ENCODE measurements at places on chromosomes 2 and 18.

GRCh38 chr2:63058921-63059792 is 8.5 kb downstream of the OTX1 start:
- no peak for DNase-seq

DNA sequence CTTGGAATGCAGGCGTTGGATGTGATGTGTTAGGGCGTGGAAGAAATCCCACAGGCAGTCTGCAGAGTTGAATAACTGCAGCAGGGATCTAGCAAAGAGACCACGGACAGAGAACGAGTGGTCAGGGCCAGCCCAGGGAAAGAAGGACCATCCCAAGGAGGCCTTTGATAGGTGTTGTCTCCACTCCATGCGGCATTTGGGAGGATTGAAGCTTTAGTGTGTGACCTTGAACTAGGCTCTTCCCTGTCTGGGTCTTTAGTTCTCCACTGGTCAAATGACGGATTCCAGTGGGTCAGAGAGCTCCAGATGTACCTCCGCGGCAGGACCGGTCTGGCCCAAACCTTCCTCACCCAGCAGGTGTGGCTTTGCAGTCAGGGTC is 18.4 kb downstream of the GREB1 start:
- no peak for DNase-seq

DNA sequence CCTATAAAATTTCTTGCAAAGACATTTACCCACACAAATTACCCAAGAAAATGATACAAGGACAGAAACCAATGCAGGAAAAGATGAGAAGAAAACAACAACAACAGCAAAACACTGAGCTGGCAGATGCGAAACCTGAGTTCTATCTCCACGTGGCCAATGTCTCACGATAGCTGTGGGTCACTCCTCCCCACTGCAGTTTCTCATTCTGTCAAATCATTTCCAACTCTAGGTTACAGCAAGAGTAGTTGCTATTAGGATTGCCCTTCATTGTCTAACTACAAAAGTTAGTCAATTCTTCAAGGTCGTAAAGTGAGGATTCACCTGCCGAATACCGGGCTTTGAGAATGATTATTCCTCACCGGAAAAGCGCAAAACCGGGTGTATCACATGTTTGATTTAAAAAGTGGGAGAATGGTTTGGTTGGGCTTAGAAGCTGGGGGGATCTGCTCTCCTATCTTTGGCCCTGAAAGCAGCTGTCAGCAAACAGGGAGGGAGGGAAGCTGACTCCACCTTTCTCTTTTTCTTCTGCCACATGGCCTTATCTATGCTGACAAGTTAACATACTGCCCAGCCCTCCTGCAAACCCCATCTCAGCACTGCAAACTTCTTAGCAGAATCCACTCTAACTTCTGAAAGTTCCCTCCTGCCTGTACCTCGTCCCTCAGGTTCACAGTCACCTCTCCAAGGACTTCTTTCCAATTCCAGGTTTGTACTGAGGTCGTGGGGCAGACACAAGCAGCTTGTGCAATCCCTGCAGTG is 473.0 kb downstream of the SOX11 start:
- DNase-seq: no peak

GRCh38 chr2:8841932-8842331 is 4.5 kb upstream of the KIDINS220 start:
- DNase-seq: no peak

DNA sequence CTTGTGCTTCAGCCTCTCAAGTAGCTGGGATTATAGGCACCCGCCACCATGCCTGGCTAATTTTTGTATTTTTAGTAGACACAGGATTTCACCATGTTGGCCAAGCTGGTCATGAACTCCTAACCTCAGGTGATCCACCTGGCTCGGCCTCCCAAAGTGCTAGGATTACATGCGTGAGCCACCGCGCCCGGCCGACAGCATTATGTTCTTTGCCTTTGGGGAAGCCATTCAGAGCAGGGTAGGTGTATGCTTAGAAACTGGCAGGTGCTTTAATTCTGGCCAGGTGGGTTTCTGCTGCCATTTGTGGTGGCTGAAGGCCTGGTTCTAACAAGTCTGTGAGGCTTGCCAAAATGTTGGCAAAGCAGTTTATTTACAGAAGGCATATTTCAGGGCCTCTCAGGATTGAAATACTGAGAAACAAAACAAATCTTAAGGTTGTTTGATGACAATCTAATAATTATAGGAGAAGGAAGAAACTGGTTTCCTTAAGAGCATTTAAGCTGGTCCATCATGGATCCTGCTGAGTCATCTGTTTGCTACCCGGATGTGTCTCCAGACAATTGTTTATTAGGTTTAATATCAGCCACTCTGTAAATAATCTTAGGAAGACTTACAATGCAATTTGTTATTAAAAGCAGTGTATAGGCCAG is 16.0 kb downstream of the SLC20A1 start:
- no peak for DNase-seq

- DNase-seq: no peak
Observed at GRCh38 chr2:105539331-105539730, 140.5 kb upstream of the FHL2 start.

DNA sequence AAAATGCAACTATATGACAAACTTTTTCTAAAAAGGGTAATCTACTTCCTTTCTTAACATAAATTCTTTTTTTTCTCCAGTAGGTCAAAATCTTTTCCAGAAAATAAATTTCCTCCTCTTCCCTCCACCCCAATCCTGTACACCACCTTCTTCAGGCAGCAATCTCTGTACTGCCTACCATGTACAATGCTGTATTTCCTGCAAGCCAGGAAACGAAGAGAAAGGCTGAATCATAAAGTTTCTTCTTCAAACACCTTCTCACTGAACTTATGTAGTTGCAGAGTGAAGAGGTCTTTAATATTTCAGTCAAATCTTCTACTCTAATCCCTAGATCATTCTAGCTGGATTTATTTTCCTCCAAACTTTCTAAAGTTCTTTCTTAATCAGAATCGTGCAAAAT is 18.2 kb upstream of the C2orf66 start:
- DNase-seq: no peak

DNA sequence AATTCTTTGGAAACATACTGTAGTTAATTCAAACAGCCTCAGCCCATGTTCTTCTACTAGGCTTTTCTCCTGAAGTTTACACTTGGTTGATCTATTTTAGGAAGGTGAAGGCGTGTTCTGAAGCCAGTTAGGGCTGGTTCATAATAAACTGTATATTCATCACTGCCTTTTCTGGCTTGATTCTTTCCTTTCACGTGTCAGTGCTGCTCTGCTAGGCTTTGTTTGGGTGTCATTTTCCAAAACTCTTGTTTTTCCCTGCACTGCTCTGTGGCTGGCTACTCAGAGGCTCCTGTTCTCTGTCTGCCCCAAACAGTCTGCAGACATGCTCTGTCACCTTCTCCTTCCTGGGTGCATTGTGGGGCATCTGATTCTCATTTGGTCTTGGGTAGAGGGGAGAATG is 136.1 kb downstream of the PARD3B start:
- DNase-seq: no peak

DNA sequence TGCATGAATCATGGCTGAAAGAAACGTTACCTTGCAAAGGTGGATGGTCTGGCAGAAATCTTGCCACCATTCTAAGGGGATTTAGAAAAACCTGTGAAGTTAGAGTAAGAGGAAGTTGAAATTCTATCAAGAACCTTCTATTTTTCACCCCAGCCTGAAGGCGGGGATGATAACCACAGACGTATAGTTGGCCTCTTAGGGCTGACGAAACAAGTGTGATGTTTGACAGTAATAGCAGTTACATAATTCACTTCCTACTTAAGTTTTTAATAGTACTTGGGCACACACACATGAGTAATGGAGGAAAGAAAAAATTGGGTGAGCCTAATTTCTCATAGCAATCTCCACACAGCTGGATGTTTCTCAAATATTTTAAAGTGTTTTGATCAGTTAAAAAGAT is 336.6 kb upstream of the SALL3 start:
- no peak for DNase-seq

GRCh38 chr2:157887946-157888345 is 11.8 kb upstream of the ACVR1 start:
- DNase-seq: no peak

DNA sequence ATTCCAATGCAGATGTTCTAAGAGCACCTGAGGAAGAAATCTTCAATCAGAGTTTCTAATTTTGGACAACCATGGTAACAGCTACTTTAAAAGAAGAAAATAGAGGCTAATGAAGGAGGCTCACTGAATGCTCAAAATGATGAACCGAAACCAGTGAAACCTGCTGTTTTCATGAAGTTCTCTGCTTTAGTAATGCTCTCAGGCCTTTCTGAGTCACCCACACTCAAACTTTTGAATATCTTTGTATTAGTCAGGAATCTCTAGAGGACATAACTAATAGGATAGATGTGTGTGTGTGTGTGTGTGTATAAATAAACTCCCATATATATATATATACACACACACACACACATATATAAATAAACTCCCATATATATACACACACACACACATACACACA is 76.9 kb upstream of the RIT2 start:
- DNase-seq: no peak

DNA sequence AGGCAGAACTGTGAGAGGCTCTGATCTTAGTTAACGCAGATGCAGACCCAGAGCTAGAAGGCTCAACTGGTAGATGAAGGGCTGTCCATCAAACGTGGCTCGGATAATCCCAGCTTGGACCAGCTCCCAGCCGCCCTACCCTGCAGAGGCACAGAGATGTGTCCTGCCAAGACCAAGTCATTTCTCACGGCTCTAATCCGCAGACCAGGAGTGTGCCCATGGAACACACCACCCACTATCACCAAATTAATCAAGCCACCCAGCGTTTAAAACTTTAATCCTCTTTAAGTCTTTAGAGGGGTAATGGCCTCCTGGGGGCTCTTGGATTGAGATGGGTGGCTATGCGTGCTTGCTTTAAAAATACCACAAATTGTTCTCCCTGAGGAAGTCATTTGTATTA is 17.5 kb downstream of the LYPD1 start:
- DNase-seq: no peak

DNA sequence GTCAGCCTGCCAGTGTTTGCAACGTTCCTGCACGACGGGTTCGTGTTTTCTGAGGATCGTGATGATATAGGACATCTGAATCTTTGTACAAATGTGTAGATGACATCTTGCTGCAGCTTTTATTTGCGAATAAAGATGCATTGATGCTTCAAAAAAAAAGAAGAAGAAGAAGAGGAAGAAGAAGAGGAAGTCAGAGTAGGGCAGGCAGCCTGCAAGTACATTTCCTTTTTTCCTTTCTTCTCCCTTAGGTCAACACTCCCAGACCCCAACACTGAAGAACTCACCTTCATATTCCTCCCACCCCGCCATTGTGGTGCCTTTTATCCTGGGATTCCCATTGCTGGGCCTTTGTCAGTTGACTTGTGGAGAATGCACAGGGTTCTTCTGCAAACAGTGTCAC is 91.5 kb downstream of the FHOD3 start:
- DNase-seq: no peak

DNA sequence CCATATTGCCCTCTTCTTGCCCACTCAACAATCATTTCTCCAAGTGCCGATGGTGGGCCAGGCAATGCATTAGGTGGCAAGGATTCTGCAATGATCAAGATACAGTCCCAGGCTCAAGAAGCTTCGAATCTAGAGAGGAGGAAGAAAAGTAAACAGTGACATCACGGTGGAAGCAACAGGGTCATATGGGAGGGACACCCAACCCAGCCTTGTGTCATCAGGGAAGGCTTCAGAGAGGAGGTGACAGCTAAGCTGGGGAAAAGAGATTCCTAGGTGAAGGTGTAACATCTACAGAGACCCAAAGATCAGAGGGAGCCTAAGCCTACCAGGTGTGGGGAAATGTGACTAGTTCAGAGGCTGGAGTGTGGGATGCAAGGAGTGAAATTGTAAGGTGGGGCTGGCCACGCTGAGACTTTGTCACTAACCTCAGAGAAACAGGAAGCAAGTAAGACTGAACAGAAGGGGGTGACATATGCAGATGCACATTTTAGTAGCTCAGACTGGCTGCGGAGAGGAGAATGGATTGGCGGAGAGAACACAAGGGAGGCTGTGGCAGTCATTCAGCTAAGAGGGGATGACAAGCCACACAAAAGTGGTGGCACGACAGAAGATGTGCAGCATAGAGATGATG is 104.9 kb downstream of the ANKRD44 start:
- DNase-seq: no peak

DNA sequence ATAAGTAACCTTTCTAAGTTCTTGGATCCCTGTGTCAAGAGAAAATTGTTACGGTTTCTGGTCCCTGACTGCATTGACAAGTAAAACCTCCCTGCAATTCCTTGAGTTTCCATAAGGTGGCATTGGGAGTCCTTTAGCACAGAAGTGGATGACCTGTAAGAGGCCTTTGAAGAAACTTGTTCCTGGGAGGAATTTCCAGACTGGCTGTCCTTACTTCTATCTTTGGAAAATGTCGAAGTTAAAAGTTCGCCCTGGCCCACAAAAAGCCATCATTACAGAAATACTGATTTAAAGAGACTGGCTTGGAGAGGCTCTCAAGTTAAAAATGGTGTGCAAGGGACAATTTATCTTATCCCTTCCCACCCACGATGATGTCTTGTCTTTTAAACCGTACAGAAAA is 218.4 kb downstream of the CDH20 start:
- DNase-seq: peak; percentile 27

- no peak for DNase-seq
Observed at GRCh38 chr2:181847198-181847556, 44.4 kb upstream of the ITPRID2 start.

- no peak for DNase-seq
Observed at GRCh38 chr2:181904022-181904632, 12.6 kb downstream of the ITPRID2 start.

DNA sequence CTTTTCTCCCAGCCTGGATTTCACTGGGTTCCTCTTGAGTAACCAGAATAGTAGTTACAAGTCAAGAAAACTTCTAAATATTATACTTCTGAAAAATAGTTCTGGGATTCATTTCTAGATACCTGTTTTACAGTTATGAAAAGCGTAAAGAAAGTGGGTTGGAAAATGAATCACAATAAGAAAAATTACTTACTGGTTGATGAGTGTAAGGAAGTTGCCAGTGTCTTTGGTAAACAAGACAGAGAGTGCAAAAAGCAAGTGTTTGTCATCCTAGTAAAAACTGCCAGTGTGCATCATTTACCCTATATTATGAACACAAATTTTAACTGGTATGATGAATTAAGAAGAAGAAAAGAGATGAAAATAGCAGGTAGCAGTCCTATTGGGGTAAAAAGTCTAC is 88.9 kb downstream of the R3HDM1 start:
- DNase-seq: no peak

DNA sequence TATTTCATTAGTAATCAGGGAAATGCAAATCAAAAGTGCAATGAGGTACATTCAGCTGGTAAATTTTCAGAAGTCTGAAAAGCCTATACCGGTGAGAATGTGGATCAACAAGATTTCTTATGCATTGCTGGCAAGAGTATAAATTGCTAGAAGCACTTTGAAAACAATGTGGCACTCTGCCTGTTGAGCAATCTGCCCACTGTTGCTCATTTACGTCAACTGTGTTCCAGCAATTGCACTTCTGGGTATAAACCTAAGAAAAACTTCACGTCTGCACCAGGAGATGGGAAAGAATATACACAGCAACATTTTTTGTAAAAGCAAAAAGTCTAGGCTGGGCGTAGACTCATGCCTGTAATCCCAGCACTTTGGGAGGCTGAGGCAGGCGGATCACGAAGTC is 40.8 kb downstream of the MTERF4 start:
- DNase-seq: no peak

DNA sequence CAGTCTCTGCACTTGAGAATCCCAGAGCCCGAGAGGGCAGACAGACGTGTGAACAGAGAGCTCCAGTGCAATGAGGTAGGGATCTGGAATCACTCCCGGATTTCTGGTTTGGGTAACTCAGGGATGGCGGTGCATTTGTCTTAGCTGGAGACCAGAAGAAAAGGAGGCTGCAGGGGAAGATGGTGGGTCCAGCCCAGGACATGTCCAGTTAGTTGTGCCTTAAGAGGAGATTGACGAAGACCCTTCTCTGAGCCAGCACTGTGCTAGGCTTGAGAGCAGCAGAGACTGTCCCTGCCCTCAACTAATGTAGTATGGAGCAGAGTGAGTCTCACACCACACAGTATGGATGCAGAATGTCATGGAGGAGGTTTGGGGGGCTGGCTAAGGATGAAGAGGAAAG is 150.6 kb upstream of the COPS8 start:
- no peak for DNase-seq
